ENCODE measurements at places on chromosomes 3 and 15.

DNA sequence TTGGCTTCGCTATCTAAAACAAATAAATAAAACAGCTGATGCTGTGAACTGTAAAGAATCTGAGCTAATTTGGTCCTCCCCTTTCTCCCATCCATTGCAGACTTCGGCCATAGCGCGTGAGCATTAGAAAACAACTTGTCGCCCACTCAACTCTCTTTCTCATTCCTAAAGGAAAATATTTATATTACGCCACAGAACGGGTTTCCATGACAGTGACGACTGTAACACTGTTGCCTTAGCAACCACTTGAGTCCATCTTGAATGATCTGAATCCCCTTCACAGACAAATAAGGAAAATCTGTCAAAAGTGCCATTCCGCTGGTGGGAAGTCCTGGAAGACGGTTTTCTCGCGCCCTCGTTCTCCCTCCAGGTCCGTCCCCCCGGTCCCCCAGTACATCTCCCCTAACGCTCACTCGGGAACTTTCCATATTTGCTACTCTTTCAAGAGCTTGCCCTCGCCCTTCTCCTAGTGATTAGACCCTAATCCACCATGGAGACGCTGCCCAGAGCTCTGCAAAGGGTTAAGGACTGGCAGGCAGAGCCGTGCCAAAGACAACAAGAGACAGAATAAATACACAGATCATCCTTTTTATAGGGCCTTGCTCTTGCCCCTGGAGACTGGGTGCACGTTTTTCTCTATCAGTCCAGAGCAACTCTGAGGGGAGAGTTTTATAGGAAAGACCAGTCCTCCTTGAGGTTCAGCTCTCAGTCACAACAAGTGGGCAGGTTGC, 50.5 kb downstream of the CRYGS start:
- DNase-seq: no peak

DNA sequence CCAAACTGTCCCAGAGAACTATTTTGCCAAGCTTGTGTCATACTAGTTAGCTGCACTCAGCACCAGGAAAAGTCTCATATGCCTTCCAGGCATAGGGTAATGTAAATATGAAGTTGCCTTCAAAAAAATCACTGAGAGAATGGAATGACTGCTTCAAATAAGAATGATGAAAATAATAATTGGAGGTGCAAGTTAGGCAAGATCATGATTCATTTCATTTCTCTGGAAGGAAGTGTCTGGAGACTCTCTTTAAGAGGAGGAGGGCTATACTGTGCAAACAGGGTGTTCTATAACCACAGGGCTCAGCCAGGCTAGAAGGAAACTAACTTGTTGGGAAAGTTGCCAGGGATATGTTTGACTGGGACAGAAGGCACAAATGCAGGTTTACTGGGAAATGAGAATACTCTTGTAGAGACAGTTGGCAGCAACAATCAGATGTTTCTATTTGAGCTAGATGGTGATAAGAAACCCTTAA, 4.3 kb downstream of the SIDT1 start:
- DNase-seq: no peak

DNA sequence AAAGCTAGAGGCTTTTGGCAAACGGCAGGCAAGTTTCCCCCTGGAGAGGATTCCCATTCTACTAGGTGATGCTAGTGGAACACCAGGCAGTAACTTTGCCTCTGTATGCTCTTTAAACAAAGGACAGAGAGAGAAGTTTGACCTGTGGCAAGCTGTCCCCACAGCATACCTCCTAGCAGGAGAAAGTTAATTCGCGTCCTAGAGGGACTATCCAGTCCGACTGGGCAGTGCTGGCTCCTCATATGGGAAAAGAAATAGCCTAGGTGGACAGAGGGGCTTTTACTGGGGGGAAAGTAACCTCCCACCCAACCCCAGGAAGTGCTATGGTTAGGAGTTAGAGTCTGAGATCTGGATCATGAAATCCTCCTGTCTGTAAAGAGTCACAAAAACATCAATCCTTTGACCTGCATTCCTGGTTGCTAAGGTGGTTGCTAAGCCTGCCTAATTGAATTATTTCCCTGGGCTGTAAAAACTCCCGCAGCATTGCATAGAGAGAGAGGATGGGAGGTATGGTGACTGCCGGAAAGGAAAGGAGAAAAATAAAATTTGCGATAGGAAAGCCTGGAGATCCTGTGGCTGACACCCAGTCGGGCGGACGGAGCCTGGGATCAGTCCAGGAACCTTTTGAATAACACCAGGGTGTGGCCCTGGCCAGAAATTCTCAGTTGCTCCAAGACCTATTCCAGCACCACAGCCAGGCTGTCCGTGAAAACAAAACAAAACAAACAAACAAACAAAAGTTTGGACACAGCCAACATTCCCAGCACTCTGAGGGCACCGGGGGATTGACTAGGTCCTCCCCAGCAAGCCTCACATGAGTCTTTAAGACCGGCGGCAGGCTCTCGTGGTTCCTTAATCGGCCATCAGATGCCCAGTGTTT, 67.7 kb upstream of the ATP11B start:
- DNase-seq: no peak

DNA sequence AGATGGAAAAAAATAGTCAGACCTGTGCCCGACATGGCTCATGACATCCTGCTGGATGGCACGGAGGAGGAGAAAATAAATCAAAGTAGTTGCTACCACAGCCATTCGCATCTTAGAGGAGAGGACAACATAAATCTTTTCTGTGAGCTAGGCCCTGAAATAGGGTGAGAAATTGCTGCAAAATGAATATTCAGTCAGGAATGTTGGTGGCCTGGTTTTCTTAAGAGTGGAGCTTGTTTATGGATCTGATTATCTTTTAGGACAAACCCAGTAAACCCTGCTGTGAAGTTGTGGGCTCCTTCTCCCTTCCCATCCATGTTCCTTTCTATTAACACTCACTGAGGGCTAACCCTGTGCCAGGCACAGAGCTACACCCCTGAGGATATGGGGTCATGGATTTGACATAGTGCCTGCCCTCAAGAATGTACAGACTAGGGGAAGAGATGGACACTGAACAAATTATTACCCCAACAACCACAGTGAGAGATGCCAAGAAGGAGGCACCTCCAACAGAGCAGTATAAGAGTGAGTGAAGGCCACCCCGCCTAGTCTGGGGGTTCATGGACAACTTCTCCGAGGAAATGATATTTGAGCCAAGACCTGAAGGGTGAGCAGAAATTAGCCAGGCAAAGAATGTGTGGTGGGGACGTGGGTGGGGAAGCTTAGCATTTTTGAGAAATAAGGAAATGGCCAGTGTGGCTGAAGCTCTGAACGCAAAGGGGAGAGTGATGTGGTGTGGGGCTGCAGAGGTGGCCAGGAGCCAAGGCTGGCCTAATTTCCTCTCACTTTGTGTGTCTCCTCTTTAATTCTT, 68.9 kb upstream of the ARL8B start:
- DNase-seq: no peak

- no peak for DNase-seq
Measured at GRCh38 chr3:152779653-152780052, 55.3 kb upstream of the P2RY1 start.

GRCh38 chr3:140439527-140439926, 238.3 kb upstream of the TRIM42 start:
- no peak for DNase-seq

Measured in activated CD8-positive, alpha-beta memory T cell treated with anti-CD3 and anti-CD28 coated beads for 1 hour (primary cell).